Naive thymus-derived CD8-positive, alpha-beta T cell (primary cell): ENCODE measurements at places on chromosomes 13 and 19.
A peak's percentile ranks its signal among the peaks of the same experiment; 100 is the strongest.

GRCh38 chr13:113558461-113558860 is 26.1 kb upstream of the TFDP1 start:
- no peak for DNase-seq

GRCh38 chr19:8041531-8041931 is 11.0 kb upstream of the CCL25 start:
- no peak for DNase-seq

GRCh38 chr19:38891771-38892170 is 7.6 kb downstream of the SIRT2 start:
- DNase-seq, result no peak

- DNase-seq, result no peak
These were observed 22.1 kb downstream of the LATS2 start for GRCh38 chr13:21039097-21039800.

- no peak for DNase-seq
These were observed 47.5 kb downstream of the ZNF536 start for GRCh38 chr19:30419568-30420180.

DNA sequence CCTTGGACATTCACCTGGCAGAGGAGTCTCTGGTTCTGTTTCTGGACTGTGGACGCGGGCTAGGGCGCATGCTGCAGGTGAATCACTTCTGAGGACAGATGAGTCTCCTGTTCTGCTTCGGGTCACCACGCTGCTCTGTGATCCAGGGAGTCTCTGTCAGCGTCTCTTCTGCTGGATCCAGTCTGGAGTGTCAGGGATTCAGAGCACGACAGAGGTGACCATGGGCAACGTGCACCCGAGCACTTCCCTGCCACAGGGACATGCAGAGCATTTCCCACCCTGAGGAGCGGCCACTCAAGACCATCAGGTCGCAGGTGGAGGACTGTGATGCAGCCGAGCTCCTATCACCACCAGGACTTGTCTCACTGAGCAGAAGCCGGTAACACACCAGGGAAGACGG is 24.4 kb upstream of the LILRA2 start:
- no peak for DNase-seq

DNA sequence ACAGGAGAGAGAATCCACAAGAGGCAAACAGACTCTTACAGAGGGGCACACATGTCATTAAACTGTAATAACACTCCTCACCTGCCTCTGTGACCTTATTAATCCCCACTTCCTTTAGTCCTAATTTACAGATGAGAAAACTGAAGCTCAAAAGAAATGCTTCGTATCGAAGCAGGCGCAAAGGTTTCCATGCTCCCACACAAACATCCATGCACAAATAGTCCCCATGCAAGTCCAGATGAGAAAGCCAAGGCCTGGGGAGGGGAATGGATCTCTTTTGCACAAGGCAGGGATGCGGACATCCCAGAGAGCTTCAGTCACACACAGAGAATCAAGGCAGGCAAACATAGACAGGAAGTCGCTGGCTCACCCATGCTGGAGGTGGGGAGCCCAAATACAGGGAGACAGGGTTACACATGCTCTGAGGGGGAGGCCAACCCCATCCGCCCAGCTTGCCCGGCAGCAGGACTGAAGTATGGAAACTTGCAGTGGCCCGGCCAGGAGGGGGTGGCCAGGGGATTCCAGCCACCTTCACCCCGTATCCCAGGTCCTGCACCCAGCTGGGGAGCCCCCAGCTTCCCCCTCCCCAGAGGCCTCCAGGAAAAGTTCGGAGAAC is 468 bp downstream of the S1PR5 start:
- DNase-seq, result no peak

DNA sequence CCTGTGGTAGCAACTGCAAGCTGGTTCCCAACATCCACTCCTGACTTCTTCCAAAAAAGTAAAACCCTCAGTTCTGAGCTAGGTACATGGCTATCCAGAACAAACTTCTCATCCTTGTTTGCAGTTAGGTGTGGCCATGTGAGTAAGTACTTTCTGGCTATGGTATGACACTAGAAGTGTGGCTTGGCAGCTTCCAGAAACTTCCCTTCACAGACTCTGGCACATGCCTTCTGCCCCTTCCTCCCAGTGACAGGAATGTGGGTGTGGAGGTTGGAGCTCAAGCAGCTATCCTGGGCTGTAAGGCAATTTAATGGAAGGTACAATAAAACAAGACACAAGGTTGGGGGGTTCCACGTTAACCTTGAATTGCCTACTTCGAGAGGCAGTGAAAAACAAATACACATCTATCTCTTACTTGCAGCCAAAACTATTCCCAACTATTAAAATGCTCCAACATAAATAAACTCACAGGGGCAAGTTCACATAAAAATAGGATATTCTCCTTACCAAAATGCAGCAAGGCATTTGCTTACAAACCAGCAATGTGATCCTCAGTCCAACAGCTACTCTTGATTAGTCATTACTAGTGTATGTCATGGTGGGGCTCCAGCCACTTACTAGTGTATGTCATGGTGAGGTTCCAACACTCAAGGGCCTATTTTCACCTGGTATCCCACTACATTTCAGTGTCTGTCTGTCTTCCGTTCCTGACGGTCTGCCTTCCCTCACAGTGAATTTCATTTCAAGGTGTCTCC is 3.1 kb downstream of the SMG9 start:
- no peak for DNase-seq

- DNase-seq, result no peak
These were observed 324.0 kb downstream of the GPC5 start for GRCh38 chr13:91722267-91722884.

- no peak for DNase-seq
These were observed 26.3 kb downstream of the DCAF15 start for GRCh38 chr19:13978351-13979243.

DNA sequence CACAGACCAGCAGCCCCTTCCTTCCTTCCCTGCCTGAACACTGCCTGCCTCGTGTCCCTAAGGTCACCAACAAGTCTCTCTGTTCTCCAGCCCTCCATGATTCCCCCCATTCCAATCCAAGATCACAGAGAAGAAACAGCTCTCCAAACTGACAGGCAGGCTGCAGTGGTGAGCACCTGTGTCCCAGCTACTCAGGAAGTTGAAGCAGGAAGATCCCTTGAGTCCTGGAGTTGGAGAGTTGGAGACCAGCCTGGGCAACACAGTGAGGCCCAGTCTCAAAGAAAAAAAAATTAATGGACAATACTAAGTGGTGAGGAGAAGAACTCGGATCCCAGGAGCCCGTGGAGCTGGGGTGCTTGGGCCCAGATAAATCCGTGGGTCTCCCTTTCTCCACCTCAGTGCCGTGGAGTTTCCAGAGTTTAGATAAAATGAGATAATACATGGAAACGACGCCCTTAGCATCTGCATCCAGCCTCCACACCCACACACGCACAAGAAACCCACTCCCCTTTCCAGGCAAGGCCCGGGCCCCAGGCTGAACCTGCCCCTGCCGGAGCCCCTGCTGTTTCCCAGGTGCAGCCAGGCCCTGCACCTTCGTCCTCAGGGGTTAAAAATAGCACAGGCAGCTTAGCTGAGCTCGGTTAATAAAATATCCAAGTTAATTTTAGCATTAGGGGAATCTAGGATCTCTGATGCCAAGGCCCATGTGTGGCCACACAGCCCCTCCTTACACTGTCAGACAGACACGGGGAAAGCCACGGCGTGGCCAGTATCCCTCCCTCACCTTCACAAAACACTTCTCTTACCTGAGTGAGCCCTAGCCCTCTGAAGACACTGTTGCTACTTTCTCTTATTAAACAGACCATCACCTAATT is 4.7 kb downstream of the RASA3 start:
- no peak for DNase-seq

- DNase-seq, result no peak
These were observed 2.5 kb downstream of the PALM start for GRCh38 chr19:711254-711653.

- no peak for DNase-seq
These were observed 7.3 kb downstream of the IGSF23 start for GRCh38 chr19:44620667-44621066.

DNA sequence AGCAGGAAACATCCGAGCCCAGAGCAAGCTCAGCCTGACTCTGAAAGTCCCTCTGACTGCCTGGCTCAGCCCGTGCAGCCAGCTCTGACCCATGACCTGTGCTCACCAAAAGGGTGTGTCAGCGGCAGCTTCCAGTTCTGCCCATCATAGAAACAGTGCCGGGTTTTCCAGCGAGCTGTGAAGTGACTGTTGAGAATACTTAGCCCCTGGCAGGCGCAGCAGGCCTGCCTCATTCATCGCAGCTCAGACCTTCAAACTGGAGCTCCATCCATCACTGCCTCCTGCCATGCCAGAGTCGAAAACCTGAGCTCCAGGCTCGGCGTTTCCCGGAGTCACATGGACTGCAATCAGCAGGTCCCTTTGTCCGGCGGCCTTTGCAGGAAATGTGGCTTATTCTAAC is 16.3 kb upstream of the GSX1 start:
- no peak for DNase-seq

DNA sequence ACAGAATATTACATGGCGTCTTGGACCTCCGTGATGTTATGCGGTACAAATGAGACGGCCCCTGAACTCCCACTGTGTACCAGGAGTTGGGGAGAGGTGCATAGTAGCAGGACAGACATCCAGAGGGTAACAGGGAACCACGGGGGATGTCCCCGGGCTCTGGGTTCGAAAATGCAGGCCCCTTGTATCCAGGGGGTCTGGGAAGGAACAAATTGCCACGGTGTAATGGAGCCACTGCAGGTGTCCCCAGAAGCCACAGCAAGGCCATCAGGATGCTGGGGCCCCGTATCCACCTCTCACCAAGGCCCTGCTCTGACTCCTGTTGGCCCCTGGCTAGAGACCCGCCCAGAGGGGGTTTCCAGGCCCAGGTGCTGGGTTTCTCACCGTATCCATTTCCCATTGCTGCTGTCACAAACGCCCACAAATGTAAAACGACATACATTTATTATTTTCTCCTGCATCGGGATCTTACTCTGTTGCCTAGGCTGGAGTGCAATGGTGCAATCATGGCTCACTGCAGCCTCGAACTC is 77.8 kb downstream of the INSR start:
- DNase-seq, result no peak

GRCh38 chr19:40387155-40387554 is 2.8 kb downstream of the HIPK4 start:
- no peak for DNase-seq

DNA sequence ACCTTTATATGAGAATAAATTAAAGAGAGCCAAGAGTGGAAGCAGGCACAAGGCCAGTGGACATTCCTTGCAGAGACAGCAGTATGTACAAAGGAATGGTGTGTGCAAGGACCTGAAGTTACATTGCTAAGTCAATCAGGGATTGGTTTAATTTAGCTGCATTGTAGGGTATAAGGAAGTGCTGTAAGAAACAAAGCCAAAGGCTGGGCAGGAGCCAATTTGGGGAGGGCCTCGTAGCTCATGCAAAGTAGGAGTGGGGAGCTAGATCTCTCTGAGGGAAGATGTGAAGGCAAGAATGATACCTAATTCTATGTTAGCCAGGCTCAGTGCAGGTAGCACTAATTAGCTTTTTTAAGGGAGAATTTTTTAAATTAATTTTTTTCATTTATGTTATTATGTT is 76.7 kb downstream of the SLAIN1 start:
- no peak for DNase-seq

DNA sequence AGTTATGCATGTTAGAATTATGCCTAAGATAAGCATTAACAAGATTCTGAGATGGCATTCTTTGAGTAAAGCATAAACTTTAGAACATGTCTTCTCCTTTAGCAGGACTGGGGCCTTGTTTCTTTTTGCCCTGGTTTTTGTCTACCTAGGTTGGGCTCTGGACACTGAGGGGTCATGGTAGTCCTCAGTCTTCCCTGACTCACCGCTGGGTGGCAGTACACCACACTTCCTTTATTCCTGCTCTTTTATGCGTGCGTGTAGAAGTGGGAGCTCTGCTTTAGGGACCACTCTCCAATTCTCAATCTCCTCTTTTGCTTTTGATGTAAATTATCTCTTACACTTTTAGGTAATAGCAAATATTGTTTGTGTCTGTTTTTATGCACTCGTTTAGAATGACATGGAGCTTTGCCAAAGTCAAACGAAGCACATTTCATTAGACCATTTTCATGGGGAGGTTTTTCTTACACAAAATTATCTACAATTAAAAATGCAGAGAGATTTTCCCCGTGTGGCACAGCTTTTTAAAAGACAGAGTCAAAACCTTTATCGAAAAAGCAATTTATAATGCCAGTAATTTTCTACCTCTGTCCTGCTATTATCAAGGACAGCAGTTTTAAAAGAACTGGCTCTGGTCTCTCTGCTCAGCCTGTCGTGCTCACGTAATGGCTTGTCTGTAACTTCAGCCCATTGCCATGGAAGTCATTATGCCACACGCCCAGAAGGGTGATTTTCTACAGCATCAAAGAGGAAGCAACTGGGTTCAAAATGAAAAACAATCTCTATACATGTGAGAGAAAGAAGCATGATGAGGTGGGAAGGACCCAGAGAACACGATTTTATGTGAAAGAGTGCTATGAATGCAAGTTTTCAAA is 413.9 kb downstream of the COG6 start:
- DNase-seq, result peak; percentile 75

DNA sequence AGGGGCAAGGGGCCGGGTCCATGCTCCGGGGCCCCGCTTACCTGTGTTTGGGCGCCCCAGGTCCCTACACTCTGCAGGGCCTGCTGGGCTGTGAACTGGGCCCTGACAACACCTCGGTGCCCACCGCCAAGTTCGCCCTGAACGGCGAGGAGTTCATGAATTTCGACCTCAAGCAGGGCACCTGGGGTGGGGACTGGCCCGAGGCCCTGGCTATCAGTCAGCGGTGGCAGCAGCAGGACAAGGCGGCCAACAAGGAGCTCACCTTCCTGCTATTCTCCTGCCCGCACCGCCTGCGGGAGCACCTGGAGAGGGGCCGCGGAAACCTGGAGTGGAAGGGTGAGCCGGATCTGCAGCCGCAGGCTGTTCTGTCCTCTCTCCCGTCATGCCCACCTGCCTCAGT is 1.7 kb downstream of the FCGRT start:
- DNase-seq, result no peak

DNA sequence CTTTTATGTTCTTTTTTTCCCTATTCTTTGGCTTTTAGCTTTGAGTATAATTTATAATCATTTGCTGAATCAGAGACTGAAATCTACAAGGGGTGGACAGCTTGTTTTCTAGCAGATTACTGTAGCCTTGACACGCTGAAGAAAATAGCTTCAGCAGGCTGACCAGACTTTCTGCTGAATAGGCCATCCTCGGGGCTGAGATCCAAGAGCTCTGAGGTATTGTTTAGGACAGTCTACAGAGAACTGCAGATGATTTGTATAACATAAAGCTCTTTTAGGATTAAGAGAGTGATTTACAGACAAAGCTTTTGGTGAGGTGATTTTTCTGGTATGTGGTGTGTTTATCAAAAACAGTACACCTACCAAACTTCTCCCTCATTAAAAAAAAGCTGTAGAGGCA is 16.8 kb downstream of the POLR1D start:
- DNase-seq, result no peak
